GM10248 (cell line): ENCODE measurements at places on chromosomes 6 and 20.
A peak's percentile ranks its signal among the peaks of the same experiment; 100 is the strongest.

DNA sequence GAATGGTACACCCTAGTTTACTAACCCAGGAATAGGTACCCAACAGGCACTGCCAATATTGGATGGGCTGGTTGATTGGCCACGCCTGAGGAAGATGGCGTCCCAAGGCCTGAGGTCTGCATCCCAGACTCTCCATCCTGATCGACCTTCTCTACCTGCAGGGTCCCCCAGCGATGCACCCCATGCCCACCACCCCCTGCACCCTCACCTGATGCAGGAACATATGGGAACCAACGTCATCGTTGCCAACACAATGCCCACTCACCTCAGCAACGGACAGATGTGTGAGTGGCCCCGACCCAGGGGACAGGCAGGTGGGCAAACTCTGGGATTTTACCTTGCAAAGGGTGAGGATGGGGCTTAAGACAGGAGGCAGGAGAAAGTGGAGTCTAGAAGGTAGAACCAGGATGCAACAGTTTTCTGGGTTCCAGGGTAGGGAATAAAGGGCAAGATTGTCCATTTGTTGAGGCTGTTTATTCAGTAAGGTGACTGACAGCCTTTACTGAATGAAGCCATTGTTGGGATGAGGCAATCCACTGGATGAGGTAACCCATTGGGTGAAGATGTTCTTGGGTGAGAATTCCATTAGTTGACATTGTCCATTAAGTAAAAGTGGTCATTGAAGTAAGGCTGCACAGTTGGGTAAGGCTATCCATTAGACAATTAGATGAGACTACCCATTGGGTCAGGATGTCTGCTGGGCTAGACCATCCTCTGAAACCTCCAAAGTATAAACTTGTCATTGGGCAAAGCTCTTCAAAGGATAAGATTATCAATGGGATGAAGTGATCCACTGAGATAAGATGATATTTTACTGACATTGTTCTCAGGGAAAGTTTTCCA lies 47.3 kb upstream of the TTPAL start:
- no peak for DNase-seq

DNA sequence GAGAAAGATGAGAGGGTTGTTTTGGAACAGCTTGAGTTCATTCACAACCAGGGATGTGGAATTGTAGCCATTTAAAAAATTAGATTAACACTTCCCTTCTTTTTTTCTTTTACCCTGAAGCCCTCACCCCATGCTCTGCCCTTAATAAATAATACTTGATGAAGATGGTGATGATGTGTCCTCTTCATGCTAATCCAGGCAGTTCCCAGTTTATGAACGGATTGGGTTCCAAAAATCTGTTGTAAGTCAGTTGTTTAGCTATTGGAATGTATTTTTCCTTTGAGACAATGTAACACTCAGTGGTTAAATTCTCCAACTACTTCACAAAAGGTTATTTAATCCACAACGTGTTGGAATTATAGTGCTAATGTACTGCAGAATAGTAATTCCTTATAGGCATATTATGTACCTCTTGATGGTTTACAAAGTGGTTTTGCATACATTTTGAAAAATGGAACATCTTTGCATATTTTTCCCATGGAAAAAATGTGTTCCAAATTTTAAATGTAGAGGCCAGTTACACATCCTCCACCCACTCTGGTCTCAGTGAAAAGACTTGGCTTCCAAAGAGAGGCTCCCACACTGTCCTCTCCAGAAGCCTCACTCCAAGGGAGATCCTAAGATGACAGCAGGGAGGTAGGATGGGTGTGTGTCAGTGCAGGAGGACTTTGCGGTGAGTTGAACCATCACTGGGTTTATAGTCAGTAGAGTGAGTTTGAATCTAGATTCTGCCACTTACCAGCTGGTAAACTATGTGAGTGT lies 45.8 kb upstream of the CEP162 start:
- DNase-seq: no peak

GRCh38 chr20:25252686-25253421 lies 5.0 kb downstream of the PYGB start:
- DNase-seq: no peak

DNA sequence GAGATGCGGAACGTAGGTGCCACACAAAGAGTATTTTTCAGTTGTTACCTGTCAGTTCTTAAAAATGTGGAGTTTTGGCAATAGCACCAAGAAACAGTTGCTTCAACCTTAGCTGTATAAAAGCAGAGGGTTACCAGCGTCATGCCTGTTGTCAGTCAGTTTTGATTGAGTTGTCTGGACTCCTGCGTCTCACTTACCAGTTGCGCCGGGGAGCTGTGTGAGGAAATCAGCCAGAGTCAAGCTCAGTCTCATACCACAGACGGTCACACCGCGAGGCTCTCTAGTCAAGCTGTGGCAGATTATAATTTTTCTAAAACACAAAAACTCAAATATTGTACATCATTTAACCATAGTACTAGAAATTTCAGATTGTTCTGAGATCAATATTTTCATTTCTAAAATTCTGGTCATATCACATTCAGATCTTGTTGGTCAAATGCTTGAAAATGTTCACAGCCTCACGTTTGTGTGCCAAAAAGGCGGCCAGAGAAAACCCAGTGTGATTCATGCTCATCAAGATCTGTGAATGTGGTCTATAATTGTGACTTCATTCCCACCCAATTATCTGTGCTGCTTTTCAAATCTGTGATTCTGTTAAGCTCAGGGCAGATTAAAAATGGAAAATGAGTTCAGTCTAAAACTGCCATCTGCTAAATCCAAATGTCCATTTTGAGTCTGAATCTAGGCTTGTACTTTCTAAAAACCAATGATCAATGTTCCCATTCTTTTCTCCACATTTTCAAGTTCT lies 37.5 kb downstream of the SASH1 start:
- no peak for DNase-seq

DNA sequence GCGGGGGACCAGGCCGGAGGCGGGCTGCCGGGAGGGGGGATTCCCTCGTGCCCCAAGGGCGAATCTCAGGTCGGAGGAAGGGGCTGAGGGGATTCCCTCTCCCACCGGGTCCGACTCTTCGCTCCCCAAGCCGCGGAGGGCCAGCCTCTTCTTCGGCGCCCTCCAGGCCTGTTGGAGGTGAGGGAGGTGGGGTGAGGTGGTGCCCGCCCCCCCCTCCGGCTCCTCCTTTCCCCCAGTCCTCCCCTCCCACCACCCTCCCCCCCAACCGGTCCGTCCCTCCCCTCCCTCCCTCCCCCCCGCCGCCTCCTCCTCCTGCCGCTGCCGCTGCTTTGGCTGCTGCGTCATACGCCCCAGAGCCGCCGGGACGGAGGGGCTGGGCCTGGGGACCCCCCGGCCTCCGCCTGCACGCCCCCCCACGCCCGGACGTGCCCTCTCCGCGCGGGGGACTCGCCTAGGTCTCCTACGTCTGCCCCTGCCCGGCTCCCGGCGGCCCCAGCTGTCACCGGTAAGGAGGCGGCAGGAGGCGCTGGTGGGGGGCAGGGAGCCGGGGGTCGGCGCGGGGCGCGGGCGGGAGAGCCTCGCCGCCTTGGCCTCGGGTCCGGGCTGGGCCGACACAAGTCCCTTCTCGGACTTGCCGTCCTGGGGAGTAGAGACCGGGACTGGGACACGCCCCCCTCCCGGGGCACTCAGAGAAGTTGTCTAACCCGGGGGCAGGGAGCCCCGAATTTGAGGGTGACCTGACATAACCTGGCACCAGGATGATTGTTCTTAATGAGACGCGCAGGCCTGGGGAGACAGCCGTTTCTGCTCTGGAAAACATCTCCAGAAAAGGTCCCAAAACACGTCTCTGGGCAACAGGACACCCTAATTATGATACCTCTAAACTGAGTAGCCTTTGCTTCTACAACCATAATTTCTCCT lies at the start of gene PHF1:
TSS of gene PHF1 (plus strand) at position 304 of the 921 bp plus-strand sequence. CDS start 1,250 bp downstream, outside the sequence.
- peak; percentile 85 for DNase-seq

DNA sequence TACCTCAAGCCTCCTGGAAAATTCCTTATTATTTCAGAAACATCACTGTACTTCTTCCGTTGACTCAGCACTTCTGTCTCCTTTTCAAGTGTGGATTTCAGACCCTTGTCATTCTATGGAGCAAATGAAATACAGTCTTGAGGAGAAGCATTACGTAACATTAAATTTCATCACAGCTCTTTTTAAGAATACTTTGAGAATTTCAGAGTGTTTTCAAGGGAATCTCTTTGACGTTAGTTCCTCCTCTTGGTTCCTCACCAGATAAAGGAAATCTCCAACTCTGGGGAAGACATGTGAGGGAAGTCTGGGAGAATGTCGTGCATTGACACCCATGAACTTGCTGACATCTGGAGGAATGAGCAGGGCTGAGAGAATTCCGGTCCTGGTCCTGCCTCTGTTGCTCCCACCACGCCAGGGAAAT lies 32.3 kb downstream of the UST start:
- no peak for DNase-seq

GRCh38 chr20:23257848-23258746 lies 92.5 kb upstream of the NXT1 start:
- no peak for DNase-seq

DNA sequence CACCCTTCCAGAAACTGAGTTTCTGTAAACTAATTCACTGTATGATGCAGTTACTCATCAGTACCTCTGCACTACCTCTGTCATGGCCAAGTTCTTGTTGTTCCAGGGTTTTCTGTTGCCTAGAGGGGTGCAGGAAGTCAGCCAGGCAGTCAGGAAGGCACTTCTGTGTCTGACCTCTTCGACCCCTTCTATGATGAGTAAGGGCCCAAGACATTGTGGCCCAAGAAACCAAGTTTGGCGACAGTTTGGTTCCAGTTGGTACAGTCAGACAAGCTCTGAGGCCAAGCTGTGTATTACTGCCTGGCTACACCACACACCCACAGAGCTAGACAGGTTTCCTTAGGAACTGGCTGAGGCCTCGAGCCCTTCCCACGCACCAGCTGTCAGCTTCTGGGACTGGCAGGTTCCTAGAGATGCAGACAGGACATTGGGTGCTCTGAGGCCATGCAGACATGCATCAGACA lies 41.2 kb downstream of the TRAF3IP2 start:
- no peak for DNase-seq

- no peak for DNase-seq
These were observed 138.5 kb upstream of the AKAP12 start for GRCh38 chr6:151101161-151101815.

DNA sequence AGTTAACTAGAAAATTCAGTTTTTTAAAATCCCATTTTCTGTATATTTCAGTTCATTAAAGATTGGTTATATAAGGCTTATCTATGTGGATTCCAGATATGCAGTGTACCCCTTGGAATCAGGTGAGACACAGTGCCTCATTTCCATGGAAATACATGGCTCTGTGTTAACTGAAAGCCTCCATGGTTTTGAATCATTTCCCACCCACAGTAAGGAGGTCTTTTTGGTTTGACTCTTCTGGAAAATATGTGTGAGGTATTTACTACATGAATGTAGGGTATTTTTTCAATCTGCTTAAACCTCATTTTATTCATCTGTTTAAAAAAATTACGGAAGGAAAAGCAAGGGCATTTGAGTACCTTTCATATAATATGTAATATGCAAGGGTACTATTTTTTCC lies 25.5 kb downstream of the RNF144B start:
- DNase-seq: no peak

DNA sequence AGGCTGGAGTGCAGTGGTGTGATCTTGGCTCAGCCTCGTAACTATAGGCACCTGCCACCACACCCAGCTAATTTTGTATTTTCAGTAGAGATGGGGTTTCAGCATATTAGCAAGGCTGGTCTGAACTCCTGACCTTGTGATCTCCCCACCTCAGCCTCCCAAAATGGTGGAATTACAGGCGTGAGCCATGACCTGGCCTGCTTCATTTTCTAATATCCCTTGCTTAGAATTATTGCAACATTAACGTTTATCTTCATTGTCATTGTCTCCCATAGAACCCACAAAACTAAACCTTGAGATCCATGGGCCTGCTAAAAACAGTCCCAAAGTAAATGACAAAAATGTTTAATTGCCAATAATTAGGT lies 6.1 kb downstream of the EEF1A1 start:
- DNase-seq: no peak

DNA sequence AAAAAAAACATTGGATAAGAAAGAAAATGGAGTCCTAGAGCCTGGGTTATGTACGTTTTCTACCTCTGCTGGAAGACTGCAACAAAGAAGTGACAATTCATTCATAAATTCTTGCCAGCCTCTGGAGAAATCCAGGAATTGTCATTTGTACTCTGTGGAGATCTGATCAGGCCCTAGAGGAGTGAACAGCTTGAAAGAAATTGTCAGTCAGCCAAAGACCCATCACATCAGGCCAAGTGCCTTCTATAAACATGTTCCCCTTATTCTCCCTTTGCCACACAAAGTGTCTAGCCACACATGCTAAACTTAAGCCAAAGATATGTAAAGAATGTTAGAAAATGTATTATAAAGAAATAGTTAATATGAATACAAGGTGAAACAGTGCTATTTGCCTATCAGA lies 152.4 kb downstream of the ADAT2 start:
- no peak for DNase-seq

DNA sequence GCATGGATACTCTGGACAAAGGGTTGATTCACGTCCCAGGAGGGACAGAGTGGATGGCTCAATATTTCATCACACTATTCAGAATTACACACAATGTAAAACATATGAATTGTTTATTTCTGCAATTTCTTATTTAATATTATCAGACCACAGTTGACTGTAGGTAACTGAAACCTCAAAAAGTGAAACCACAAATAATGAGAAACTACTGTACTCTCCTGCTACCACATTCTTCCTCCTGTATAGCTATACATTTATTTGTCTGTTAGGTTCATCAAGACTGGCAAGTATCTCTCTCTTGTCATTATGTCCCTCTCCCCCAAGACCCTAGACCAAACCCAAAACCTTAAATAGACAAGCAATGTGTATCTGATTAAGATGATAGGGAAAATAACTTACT lies 60.0 kb downstream of the SYCP2 start:
- no peak for DNase-seq

GRCh38 chr6:37396571-37397180 lies 36.3 kb upstream of the CMTR1 start:
- no peak for DNase-seq

- DNase-seq: no peak
These were observed 18.0 kb downstream of the MCM8 start for GRCh38 chr20:5968462-5968861.

DNA sequence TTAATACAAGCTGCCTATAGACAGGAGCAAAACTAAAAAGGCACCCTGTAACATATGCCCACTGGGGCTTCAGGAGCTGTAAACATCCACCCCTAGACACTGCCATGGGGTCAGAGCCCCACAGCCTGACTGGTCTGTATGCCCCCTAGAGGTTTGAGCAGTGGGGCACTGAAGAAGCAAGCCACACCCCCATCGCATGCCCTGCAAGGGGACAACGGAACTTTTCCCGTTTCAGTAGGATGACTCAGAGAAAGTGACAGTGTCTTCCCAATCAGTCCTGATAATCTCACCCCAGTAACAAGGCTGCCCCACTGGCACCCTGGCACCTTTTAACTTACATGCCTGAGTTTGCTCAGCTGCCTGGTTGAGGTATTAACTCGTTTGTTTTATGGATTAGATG lies 35.9 kb downstream of the BEND3 start:
- no peak for DNase-seq

GRCh38 chr6:88945415-88946008 lies 17.9 kb downstream of the RNGTT start:
- DNase-seq: no peak

- DNase-seq: no peak
These were observed 973.1 kb upstream of the DEFB115 start for GRCh38 chr20:30284281-30284905.

- DNase-seq: no peak
These were observed 64.9 kb downstream of the RNF182 start for GRCh38 chr6:13989496-13990144.

- no peak for DNase-seq
These were observed 193.7 kb downstream of the TFAP2A start for GRCh38 chr6:10221178-10221577.

GRCh38 chr6:30987304-30987703 lies 3.8 kb downstream of the MUC21 start:
- DNase-seq: no peak

- DNase-seq: no peak
These were observed 9.1 kb downstream of the DYNLRB1 start for GRCh38 chr20:34525342-34525708.
